A549 (cell line): ENCODE measurements at places on chromosomes 6 and 20.

DNA sequence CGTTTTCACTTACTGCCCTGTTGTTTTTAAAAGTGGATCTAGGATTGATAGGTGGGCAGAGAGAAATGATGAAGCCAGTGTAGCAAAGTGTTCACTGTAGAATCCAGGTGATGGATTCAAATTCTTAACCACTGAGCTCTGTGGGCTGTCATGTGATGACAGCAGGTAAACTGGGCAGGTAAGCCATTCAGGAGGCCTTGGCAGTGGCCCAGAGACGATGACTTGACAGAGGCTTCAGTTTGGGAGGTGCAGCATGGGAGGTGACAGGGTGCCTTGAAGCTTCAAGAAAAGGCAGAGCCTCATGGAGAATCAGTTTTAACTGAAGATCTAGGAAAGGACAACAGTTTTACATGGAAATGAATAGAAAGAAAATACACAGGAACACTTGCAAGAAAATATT, 2.0 kb downstream of the NAA20 start:
- no peak for DNase-seq

DNA sequence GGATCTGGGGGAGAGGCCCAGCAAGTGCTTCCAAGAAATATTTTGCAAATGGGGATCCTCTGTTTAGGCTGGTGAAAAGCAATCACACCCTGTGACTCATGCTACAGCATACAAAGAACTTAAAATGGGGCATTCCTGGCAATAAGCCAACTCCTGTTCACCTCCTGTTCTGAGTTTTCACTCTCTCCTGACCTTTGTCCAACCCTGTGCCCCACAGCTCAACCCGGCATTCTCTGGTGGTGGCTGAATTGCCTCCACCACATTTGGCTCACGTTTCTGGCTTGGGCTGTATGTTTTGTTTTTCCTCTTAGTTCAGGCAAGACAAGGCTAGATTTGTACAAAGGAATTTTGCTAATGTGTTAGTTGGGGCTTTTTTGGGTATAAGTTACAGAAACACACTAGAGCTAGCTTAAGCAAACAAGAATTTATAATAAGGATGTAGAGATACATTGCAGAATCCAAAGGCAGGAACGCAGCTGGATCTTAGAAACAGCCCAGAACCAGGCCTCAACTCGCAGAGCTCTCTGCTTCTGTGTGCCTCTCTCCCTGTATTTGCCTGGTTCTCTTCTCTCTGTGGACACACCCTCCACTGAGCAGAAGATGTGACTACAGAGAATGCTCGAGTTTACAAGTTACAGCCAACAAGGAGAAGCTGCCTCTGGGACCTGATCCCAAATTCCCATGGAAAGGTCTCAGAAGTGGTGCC, 9.4 kb downstream of the ABCC10 start:
- DNase-seq, result peak; percentile 48

DNA sequence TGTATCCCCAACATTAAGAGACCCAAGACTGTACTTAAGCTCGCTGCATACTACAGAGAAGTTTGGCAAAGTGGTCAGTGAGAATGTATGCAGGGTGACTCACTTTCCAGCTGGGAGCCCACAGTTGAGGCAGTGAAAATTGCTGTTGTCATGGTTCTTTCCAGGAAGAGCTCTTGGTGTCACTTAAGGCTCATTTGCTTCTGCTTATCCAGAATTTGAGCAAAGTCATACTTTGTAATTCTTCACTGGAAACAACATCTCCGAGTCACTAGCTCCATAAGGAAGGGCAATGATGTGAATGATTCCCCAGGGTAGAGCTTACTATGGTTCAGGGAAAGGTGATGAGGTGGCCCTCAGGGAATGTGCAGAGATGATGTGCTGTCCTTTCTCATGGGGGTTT, 65.4 kb upstream of the FBXL4 start:
- no peak for DNase-seq

DNA sequence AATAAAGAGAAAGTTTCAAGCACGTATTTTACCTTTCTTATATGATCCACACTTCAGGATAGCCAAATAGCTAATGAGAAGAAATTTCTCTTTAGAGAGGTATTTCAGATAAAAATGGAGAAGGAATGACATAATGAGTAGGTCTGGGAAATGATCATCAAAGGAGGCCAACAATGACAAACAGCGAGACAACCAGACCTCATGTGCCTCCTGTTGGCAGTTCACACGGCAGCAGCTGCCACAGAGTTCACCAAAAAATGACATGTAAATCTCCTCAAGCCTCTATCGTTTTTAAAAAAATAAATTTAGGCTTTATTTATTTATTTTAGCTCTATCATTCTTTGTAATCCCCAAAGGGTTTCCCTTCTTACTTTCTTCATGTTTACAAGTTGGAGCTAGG, 47.7 kb downstream of the SLC2A12 start:
- DNase-seq, result no peak

DNA sequence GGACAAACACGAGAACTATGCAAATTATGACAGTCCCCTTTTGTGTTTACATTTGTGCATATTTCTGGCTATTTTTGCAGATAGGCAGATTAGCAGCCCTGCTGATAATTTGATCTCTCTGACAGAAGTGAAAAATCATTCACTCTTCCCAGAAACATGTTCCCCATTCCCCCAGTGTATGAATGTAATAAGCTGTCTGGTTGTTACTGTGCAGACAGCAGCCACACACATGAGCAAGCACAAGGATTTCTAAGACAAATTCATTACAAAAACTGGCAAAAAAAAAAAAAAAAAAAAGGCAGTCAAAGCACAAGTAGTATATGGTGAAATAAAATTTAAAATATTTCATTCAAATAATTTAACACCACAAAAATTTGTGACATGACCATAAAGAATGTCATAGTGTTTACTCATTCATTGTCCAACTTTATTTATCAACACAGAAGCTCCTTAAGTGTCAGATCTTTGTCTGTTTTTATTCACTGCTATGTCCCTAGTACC, 95.5 kb upstream of the VGLL2 start:
- DNase-seq, result no peak

GRCh38 chr6:31626952-31627351, 6.4 kb downstream of the PRRC2A start:
- DNase-seq, result no peak

GRCh38 chr20:50034567-50035180, 51.9 kb downstream of the SNAI1 start:
- peak; percentile 78 for DNase-seq

DNA sequence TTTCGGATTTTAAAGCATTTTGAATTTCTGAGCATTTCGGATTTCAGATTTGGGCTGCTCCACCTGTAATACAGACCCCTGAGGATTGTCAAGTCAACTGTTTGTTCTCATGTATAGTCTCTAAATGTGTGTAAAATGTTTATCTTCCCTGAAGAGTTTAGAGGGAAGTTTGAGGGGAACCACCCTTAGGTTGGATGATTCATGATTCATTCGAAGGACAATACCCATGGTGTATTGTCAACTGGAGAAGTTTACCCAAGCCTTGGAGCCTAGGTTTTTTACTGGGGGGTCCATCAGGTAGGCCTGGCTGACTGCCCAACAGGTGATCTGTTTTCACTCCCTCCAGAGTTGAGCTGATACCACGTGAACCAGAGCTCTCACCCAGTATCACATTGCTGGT, 18.9 kb downstream of the GSTA4 start:
- DNase-seq, result no peak

GRCh38 chr6:158417760-158418098, 105.5 kb downstream of the TULP4 start:
- no peak for DNase-seq

- no peak for DNase-seq
Measured at GRCh38 chr6:106747139-106747538, 117.8 kb downstream of the QRSL1 start.

- DNase-seq, result no peak
Measured at GRCh38 chr6:35161266-35161665, 20.1 kb upstream of the TCP11 start.

DNA sequence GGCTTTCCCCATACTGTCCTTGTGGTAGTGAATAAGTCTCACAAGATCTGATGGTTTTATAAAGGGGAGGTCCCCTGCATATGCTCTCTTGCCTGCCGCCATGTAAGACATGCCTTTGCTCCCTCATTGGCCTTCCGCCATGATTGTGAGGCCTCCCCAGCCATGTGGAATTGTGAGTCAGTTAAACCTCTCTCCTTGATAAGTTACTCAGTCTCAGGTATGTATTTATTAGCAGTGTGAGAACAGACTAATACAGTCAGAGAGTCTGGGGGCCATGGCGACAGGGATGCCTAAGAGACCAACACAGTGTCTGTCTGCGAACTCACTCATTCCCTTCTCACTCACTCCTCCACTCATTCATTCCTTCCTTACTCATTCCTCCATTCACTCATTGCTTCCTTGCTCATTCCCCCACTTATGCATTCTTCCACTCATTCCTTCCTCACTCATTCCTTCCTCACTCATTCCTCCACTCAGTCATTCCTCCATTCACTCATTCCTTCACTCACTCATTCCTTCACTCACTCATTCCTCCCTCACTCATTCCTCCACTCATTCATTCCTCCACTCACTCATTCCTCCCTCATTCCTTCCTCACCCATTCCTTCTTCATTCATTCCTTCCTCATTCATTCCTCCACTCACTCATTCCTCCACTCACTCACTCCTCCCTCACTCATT, 137.5 kb upstream of the AGPAT4 start:
- DNase-seq, result no peak

DNA sequence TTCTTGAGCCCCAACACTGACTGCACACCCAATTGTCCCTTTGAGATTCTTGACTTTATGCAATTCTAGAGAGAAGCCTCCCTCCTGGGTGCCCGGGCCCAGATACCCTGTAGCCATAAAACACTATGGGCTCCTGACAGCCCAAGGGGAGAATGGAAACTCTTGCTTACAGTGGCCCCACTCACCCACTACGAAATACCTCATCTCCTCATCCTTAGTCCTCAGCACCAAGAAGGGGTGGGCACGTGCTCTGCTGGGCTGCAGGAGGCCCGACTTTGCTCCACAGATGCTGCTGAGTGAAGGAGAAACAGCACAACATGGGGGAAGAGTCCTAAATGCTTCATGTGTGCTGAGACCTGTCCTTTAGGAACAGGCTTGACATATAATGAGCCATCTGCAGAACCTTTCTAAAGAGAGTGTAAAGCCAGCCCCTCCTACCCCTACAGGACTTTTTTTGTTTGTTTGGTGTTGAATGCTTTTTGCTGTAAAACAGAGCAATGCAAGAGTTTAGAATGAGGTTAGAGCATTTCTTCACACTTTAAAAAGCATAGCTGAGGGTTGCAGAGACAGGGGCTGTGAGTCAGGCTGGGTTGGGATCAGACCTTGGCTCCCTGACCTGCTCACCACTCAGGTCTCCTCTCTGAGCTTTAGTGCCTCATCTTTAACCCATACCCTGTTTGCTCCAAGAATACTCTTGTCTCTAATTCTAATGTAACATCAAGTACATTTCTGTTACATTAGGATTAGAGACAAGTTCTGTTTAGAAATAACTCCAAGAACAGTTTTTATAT, 17.6 kb upstream of the SIRPG start:
- no peak for DNase-seq

DNA sequence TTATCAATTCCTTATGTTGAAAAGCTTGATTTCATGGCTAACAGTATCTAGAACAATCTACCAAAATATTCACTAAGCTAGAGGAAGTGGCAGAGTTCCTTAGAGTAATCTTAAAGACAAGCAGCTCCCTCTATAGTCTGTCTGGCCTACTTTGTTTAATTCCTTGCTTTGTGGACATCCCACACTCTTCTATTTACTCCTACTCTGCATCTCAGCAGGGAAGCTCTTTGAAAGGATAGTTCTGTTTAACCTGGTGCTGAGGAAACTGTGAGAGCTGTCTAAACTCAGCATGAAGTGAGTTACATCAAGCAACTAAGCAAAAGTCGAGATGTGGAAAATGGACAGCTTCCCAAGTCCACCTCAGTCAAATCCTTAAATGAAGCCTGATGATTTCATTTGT, 4.3 kb downstream of the REV3L start:
- no peak for DNase-seq

- DNase-seq, result no peak
Measured at GRCh38 chr6:53530346-53530745, 14.6 kb downstream of the GCLC start.

- DNase-seq, result no peak
Measured at GRCh38 chr6:55541024-55541423, 38.0 kb downstream of the HMGCLL1 start.

GRCh38 chr6:149905371-149905910, 7.5 kb upstream of the RAET1E start:
- DNase-seq, result no peak

DNA sequence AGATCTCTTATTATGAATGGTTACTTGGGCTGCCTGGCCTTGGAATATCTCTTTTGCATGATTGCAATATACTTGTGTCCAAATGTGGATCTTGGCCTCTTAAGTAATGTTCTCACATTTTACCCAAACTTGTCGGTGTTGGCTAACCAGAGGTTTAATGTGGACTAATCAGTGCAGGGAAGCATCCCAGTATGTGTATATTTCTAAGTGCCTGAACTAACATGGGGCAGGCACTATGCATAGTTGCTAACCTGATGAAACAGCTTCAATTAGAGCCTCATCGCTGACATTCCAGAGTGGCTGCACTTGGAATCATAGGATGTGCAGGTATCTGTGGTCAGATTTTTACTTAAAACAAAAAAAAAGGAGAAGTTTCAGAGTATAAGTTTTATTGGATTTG, 160.0 kb downstream of the PDE7B start:
- no peak for DNase-seq

DNA sequence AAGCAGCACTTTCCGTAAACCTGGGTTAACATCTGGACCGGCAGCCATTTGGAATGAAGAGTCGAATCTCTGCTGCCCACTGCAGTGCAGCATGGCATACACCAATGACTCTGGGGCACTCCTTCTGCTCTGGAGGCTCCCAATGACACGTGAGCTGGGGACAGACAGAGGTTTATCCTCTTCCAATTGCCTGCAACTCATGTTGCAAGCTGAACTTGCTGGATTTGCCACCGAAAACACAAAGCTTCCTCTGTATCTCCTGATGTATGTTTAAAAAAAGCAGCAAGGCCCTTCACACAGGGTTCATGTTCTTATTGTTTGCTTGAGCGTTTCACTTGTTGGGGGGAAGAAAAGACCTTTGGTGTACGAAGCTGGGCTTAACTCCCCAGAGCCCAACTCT, 10.8 kb downstream of the NCOA5 start:
- DNase-seq, result no peak

DNA sequence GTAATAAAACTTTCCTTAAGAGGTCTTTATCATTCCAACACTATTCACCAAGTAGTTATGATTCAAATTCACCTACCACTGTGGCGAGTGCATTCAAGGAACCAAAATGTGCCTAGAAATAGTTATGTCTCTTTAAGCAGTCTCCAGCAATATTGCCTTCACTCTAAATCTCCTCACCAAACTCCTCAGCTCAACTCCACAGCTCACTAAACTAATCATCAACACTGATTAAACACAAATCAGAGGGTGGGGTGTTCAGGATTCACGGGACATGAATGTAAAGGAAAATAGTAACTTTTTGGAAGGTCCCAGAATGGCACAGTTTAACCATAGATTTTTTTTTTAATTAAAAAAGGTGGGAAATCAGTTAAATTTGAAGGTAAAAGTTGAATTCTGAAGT, 70.5 kb upstream of the THEMIS start:
- DNase-seq, result no peak

DNA sequence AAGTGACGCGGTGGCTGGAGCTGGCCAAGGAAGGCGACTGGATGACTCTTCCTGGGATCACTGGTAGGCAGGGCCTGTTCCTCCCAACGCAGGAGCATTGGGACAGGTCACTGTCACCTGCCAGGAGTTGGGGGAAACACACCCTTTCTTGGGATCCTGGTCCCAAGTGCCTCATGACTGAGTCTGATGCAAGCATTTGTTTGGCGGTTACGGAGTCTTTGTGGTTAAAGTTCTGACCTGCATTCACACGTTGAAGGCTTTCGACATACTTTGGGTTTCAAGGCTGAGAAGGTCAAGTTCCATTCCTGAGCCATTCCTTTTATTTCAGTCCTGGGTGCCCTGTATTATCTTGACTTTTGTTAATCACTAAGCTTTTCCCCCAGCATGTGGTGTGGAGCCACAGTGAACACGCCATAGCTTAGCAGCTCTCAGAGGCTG, 6.0 kb downstream of the PNLDC1 start:
- no peak for DNase-seq
